Kidney capillary endothelial cell (primary cell): ENCODE measurements at places on chromosomes 16 and 17.

GRCh38 chr16:82370282-82370681, 200.3 kb upstream of the MPHOSPH6 start:
- no peak for DNase-seq

GRCh38 chr16:3717235-3718018, at the start of gene TRAP1:
Gene TRAP1 (minus strand): TSS chr16:3717524. CDS start chr16:3717508, 16 bp downstream.
- DNase-seq, result peak; percentile 76

DNA sequence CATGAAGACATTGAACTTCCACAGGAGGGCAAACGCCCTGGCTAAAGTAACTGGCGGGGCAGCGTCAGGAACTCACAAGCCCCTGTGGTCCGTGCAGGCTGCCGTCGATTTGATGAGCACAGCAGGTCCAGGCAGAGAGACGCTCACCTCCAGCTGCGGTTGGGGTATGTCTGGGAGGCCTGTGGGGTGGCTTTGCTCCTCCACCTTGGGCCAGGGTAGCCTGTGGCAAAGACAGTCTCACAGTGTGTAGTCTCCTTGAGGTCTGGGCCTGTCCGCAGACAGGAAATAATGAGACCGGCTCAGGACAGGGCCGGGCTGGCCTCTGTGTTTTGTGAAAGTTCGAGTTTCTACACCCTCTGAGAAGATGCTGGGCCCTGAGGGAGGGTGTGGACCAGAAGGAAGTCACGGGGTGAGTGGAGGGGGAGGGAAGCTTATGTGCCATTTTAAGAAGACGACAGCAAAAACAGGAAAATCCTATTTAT, 103.3 kb downstream of the METRNL start:
- DNase-seq, result no peak

DNA sequence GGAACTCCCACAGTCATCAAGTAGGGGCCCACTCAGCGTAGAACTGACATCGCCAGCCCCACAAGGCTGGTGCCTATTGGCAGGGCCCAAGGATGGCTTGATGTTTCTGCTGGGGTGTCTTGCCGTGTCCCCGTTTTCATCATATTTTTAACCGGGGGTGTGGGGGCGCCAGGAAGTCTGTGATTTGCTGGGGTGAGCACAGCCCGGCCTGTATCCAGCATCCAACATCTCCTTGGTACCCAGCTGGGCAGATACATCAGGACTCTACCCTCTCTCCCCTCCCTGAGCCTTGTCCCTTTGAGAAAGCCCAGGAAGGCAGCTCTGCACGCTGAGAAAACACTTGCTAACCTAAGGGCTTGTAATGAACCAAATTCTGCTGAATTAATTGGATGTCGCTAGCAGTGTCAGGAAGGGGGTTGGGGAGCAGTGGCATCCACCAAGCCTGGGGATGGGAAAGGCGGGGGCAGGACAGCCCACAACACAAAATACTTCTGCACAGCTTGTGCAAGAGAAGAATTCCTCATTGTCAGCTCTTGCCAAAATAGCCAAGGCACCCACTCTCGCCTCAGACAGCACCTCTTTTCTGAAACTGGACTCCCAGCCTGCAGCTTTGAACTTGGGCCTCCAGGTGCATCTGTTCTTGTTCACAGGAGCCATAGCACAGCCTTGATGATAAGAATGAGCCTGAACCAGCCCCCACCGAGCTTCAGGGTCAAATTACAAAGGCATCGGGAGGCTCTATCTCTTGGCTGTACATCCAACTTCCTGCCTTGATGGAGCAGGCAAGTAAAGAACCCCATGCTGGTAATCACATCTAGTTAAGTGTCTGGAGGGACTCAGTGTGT, 63.7 kb upstream of the LYRM9 start:
- no peak for DNase-seq

DNA sequence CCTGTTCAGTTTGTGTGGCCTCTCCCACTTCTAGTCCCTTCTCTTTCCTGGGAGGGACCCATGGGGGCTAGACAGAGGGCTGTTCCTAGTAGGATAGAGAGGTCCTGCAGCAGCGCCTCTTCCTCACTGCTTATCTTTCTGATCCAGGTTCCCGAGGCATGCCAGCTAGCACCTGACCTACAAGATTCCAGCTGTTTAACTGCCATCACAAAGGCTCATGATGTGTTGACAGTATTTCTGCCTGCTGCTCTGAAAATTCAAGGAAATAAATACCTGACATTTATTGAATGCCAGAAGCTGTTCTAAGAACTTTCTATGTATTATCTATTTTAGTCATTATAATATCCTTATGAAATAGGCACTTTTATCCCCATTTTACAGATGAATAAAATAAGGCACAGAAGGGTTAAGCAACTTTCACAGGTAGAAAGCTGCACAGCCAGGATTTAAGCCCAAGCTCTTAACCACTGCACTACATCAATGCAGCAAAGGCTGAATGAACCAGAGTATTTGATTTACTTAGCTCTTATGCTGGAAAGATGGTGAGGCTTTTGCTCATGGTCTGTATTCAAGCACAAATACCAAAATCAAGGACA, 38.8 kb downstream of the HEATR6 start:
- no peak for DNase-seq

DNA sequence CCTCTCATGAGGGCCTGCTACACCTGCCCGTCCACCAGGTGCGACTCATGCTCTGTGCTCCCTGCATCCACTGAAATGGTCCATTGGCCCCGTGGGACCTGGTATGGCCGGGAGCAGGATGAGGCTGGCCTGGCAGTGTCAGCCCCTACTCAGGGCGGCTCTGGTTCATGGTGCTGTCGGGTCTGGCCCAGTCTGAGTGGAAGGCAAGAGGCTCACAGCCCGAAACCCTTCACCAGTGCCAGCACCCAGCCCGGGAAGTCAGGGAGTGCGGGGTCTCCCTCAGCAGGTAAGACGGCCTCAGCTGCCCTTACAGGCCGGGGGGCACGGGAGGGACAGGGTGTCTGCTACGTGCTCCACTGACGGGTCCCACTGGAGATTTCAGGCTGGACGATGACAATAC, 40.5 kb upstream of the RASD1 start:
- no peak for DNase-seq

- no peak for DNase-seq
Observed at GRCh38 chr17:28706471-28707338, 5.0 kb downstream of the PROCA1 start.

DNA sequence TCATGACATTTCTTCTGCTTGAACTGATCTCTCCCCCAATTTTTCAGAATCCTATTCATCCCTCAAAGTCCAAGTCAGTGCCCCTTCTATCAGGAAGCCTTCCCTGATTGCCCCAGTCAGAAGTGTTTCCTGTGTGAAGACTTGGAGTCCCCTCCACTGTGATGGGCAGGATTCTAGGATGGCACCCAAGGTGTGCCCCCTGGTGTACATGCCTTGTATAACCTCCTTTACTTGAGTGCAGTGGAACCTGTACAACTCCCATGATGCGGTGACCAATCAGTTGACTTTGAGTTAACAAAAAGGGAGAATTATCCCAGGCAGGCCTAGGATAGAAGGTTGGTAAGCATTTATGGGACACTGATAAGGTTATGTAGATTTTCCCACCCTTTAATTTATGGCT, 23.4 kb downstream of the MYH13 start:
- no peak for DNase-seq

DNA sequence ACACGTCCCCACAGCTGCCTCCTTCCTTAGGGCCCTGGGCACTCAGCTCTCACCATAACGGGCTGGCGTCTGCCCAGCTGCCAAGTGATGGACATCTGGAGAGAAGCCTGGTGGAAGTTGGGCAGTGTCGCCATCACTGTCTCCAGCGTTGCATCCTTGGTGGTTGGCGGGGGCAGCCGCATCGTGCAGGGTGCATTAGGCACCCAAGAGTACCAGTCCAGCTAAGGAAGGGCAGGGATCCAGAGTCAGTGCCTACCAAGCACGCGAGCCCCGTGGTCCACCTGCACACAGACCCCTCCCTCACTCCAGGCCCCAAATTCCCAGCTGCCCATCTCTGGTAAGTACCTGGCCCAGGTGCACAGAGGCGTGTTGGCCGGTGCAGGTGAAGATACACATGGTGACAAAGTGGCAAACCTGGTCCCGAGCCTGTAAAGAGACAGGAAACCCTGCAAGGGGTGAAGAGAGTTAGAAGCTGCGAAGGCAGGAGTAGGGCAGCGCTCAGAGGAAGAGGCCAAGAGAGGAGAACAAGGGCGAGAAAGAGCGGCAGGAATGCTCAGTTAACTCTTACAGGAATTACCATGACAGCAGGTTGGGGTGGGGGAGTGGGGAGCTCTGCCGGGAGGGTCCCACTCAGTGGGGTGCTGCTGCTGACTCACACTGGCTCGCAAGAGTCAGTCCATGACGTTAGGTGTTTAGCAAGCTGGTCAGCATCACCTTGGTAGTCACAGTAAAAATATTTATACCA, 9.5 kb downstream of the ALOX15 start:
- DNase-seq, result no peak

- no peak for DNase-seq
Observed at GRCh38 chr17:11805952-11806351, 191.3 kb downstream of the ZNF18 start.

DNA sequence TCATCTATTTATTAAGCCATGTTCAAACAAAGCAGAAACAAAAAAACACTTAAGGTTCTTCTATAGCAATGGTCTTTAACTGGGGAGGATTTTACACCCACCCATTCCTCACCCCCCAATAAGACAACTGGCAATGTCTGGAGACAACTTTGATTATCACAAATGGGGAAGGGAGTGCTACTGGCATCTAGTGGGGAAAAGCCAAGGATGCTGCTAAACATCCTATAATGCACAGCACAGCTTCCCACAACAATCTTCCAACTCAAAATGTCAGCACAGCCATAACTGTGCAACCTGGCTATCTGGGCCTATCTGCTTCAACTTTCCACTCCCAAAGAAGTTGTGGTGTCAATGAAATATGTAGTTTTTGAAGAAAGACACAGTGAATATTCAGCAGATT, 1044.4 kb downstream of the CDH8 start:
- no peak for DNase-seq

- DNase-seq, result no peak
Observed at GRCh38 chr16:64167936-64168335, 953.9 kb downstream of the CDH11 start.

GRCh38 chr17:33291248-33292200, 1.6 kb downstream of the ASIC2 start:
- DNase-seq, result peak; percentile 44

GRCh38 chr17:44782326-44782850, 23.6 kb downstream of the ADAM11 start:
- no peak for DNase-seq

GRCh38 chr17:31216031-31216751, 80.8 kb downstream of the OMG start:
- peak; percentile 58 for DNase-seq

DNA sequence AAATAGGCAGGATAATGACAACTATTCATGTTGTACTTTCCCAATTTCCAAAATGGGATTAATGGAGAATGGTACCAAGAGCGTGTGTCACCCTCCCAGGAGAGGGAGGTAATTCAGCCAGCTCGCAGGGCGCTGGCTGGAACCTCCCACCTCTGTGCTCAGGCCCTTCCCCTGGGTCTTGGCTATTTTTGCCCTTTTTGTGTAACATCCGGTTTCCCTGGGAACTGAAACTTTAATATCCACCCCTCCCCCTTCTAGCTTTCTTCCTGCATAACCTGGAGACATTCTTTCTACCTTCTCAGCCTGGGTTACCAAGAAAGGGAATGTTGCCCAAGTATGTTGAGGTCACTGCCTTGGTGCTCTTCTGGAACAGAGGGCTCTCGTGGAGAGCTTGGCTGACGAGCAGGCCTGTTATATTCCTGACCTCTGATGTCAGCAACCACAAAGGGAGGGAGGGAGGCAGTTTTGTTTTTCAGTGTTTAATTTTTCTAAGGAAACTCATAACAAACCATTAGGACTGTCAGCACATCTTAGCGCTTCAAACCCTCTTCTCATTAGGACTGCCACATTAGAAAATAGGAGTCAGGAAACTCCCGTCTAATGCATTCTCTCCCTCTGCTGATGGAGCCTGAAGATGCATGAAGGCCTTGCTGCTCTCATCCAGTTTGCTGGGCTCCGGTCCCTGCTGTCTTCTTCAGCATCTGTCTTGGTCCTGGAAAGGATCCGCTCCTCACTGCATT, 25.6 kb downstream of the ITGB3 start:
- peak; percentile 79 for DNase-seq

DNA sequence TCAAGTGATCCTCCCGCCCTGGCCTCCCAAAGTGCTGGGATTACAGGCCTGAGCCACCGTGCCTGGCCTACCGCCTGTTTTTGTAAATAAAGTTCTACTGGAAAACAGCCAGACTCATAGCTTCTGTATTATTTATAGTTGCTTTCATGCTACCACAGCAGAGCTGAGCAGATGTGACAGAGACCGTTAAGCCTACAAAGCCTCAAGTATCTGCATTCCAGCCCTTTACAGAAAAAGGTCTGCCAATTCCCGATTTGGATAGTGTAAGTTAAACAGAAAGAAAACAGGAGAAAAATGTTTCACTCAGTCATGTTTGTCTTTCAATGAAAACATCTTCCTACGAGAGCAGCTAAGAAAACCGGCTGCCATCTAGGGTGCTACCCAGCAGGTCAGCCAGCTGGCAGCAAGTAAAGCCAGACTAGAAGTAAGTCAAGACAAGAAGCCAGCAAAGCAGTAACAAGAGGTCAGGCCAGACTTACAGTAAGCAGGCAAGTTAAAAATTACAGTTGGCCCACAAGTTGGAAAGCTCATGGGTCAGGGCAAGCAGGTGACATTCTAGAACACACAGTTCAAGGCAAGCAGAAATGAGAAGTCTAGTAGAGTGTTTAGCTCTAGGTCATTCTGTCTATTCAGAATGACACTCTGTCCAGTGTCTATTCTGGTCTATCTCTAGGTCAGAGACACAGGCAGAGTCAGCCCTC, 17.7 kb downstream of the NCBP3 start:
- no peak for DNase-seq

DNA sequence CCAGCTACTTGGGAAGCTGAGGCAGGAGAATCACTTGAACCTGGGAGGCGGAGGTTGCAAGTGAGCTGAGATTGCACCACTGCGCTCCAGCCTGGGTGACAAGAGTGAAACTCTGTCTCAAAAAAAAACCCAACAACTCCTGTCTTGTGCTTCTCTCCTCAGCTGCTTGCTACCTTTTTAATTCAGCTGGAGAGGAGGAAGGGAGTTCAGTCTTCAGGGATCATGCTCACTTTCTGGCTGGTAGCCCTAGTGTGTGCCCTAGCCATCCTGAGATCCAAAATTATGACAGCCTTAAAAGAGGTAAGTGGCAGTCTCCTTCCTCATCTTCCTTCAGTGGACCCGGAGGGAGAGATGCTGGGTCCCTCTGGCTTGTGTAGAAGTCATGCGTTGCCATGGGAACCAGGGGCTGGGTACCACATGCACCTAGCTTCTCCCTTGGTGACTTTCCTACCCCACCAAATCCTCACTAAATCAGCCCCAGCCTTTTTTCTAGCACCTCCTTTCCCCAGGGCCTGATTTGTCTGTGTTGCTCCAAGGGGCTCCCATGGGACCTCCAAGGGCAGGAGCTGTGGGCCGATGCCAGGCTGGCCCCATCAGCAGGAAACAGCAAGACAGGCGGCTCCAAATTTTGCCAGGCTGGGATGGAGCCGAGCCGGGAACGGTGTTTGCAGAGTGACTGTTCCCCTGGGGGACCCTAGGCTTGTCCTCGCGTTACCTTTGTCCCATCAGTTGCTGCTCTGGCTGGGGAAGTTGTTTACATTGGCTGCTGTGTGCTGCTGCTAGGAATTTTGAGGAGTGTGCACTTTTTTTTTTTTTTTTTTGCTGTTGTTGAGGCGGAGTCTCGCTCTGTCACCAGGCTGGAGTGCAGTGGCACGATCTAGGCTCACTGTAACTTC, 65.2 kb downstream of the ABCC1 start:
- no peak for DNase-seq

- no peak for DNase-seq
Observed at GRCh38 chr16:10970065-10970464, 25.7 kb downstream of the CLEC16A start.
